Muscle of leg (tissue), 16 donors: ENCODE measurements at places on chromosomes 2 and 18. TPM values are rescaled to one million over a fixed set of nuclear protein-coding genes. Genes with fewer than 3 reads are reported as not detected.

Gene PROKR1
- 1.5 TPM for polyA plus RNA-seq

DNA sequence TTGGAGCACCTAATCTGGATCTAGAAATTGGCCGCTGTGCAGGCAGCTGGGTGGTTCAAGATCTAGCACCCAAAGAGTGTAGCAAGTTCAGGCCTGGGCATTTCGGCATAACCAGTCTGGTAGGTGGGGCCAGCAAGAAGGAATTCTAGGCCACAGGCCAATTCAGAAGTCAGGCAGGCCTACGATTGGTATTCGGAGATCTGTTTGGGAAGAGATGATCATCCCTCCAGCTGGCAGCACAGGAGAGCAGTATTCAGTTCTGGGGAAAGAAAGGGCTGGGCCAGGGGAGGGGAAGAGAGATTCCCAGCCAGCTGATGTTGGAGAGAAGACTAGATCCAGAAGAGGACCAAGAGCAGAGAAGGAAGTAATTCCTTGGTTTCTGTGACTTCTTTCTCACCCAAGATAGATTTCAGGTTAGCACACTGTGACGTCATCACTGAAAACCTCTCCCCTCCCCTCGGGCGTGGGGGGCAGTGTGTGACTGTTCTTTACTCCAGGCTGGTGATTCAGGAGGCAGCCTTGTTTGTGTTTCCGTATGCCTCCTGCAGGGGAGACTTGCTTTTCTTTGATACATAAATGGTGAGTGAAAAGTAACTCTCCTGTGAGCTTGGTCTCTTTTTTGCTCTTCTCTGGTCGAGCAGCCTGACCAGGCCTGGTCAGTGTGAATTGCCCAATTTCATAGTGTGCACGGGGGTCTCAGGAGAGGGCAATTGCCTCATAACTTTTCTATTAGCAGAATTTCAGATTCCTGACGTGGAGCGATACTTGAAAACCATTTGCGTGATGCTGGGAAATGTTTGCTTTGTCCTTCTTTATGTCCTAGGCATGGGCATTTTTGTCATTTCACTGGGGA, 61.1 kb downstream of the MEIS1 start:
- DNase-seq: no peak

DNA sequence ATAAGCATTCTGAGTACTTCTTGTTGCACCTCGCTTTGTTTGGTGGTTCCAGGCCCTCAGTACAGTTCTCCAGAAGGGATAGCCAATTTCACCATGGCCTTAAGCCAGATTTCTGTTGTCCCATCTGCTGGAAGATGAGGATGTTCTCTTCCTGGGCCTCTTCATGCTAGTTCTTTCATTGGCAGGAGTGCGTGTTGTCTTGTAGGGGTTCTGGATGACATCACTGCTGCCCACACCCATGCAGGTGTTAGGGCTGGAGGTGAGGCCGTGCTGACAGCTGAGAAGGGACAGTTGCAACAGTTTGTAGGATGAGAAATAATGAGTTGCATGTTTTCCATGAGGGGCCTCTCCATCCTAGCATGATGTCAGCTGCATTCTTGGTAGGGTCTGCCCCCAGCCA, 142.9 kb downstream of the LDLRAD4 start:
- no peak for DNase-seq

Gene CHRNG
- polyA plus RNA-seq: 165 TPM
